ENCODE measurements at places on chromosomes 11 and 22. TPM values are rescaled to one million over a fixed set of nuclear protein-coding genes. Genes with fewer than 3 reads are reported as not detected.

PDGFD gene
- 3.2 TPM for total RNA-seq

CSNK2A3 gene
- 1.7 TPM for total RNA-seq

CCDC82 gene
- total RNA-seq: 16.9 TPM

OR4C12 gene
- total RNA-seq: not detected

C11orf52 gene
- total RNA-seq: 0.23 TPM

TIMP3 gene
- total RNA-seq: 195 TPM
